ENCODE measurements at places on chromosomes 12 and 14.

DNA sequence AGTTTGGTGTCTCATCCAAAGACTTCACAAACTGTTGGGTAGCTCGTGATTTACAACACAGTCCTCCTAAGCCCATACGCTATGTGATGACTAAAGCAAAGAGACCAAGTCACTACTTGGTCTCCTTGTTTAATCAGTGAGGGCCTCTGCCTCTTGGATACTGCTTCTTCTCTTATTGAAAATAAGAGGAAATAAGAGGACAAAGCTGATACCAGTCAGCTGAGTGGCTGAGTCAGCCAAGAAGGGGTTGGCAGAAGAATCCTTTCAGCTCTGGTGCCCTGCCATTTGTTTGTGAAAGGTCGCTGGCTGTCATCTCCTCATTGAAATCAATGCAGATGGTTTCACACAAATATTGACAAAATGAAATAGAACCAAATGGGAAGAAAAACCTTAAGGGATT, 67.5 kb upstream of the SLC35F4 start:
- H3K27me3 ChIP-seq, result peaks cover 3% of the 10 kb centered on the region
- no peak overlapping the region for H3K4me3 ChIP-seq
- H3K36me3 ChIP-seq, result no peaks in the 10 kb centered on the region
- H3K4me1 ChIP-seq, result no peaks in the 10 kb centered on the region

- H3K36me3 ChIP-seq, result no peaks in the 10 kb centered on the region
- no peak for DNase-seq
- H3K27me3 ChIP-seq, result peaks cover 3% of the 10 kb centered on the region
Observed at GRCh38 chr14:79732911-79733655, 478.2 kb downstream of the DIO2 start.

GRCh38 chr12:106975993-106976658, 10.8 kb downstream of the MTERF2 start:
- peaks cover 20% of the 10 kb centered on the region for H3K4me1 ChIP-seq
- peaks cover 20% of the 10 kb centered on the region for H3K36me3 ChIP-seq
- DNase-seq, result no peak
- H3K4me3 ChIP-seq, result no peak overlapping the region
- no peaks in the 10 kb centered on the region for H3K27me3 ChIP-seq
- no peak overlapping the region for H3K27ac ChIP-seq

DNA sequence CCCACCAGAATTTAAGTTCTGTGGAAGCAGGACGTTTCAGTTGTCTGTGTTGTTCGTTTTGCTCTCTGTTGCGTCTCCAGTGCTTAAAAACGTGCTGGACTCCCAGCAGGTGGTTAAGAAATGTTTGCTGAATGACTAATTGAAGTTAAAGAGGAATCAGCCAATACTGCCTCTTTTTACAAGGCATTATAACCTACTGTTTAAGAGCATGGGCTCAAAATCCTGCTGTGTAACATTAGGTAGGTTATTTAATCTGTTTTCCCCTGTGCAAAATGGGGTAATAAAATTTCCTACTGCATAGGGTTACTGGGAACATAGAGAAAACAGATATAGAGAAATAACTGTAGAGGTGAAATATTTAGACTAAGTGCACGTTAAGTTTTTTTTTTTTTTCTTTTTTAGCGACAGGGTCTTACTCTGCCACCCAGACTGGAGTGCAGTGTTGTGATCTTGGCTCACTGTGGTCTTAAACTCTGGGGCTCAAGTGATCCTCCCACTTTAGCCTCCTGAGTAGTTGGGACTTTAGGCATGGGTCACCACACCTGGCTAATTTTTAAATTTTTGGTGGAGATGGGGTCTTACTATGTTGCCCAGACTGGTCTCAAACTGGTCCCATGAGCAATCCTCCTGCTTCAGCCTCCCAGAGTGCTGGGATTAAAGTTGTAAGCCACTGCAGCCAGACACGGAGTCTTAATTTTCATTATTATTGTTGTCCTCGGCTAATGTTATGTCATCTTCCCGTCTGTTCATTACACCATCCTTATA, 139.4 kb upstream of the PRICKLE1 start:
- no peak overlapping the region for H3K27ac ChIP-seq
- no peaks in the 10 kb centered on the region for H3K36me3 ChIP-seq

DNA sequence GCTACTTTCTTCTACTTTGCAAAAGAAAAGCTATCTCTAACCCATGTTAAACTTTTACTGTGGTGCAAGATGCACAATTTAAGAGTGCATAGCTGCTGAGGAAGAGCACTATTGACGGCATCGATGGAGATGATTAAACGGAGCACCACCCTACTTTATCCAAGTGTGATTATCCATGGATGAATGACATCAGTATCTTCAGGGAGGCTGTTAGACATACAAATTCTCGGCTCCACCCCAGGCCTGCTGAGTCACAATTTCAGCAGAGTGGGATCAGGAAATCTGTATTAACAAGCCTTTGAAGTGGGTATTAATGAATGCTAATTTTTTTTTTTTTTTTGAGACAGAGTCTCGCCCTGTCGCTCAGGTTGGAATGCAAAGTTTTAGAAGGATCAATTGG, 16.2 kb downstream of the SLC2A14 start:
- no peaks in the 10 kb centered on the region for H3K36me3 ChIP-seq
- H3K4me1 ChIP-seq, result peaks cover 12% of the 10 kb centered on the region
- no peak overlapping the region for H3K4me3 ChIP-seq
- H3K27ac ChIP-seq, result no peak overlapping the region
- peaks cover 7% of the 10 kb centered on the region for H3K27me3 ChIP-seq

- no peak overlapping the region for H3K4me3 ChIP-seq
- peaks cover 2% of the 10 kb centered on the region for H3K4me1 ChIP-seq
- H3K36me3 ChIP-seq, result no peaks in the 10 kb centered on the region
- H3K27ac ChIP-seq, result no peak overlapping the region
Observed at GRCh38 chr14:34177466-34177865, 226.6 kb upstream of the EGLN3 start.

DNA sequence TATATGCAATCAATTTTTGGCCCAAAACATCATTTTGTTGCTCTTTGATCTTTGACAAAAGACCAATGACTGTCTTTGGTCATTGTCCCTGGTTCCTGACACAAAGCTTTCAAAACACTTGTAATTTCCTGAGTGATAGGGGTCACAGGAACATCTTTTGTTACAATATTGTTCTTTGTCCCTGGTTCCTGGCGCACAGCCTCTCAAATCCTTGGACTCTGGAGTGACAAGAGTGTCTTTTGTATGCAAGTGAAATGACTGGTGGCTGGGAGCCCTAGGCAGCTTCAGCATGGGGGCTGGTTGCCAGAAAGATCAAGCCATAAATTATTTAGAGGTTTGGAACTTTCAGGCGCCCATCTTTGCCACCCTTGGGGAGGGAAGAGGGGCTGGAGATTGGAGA, 53.9 kb downstream of the DNAH10 start:
- no peaks in the 10 kb centered on the region for H3K36me3 ChIP-seq
- no peak overlapping the region for H3K27ac ChIP-seq
- DNase-seq, result no peak
- peaks cover 10% of the 10 kb centered on the region for H3K27me3 ChIP-seq

- H3K4me1 ChIP-seq, result peaks cover 30% of the 10 kb centered on the region
- peaks cover 1% of the 10 kb centered on the region for H3K36me3 ChIP-seq
- no peaks in the 10 kb centered on the region for H3K27me3 ChIP-seq
- peak overlapping the region; percentile 80 for H3K4me3 ChIP-seq
- peak overlapping the region; percentile 89 for H3K27ac ChIP-seq
- DNase-seq, result peak; percentile 18
Observed at GRCh38 chr12:122423258-122424165, 1.0 kb upstream of the CLIP1 start.

DNA sequence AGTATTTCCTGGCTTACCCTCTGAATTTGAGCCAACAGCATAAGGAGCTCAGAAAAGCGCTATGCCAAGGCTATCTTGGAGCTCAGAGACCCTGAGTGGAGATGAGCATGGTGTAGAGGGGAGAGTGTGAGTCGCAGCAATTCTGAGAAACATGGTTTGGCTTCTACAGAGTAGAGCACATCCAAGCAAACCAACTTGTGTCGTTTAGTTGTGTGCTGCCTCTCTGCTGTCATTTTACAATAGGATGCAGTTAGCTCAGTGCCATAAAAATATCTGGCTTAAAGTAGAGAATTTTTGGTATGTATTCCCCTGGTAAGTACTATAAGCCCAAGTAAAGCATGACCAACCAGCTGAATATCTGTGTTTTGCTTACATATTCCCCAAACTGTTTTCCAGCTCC, 249.2 kb downstream of the TRHDE start:
- no peak overlapping the region for H3K27ac ChIP-seq
- no peaks in the 10 kb centered on the region for H3K36me3 ChIP-seq
- no peak for DNase-seq
- H3K4me3 ChIP-seq, result no peak overlapping the region

DNA sequence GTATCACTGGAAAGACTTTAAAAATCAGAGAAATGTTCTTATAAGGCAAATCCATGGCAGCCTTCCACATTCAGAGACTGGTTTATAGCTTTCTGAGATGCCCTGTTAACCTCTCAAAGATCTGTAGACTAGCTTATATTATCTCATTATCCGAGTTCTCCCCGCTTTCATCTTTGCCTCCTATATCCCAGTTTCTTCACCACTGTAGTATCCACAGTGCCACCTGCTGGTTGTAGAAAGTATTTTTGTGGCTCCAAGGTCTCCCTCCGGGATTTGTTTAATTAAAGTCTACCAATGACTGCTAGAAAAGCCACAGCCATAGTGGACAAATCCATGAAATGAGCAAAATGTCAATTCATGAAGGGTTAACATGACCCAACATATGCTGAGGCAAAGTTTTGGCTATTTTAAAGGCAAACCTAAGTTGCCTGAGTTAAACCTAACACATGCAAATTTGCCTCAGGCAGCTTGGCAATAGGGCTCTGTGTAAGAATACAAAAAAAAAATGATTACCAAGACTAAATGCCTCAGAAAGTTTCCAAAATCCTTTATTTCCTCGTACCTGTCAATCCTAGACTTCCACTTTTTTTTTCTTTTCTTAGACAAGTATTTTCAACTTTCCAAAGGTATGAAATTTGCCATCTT, 218.8 kb upstream of the BMP4 start:
- H3K4me1 ChIP-seq, result no peaks in the 10 kb centered on the region
- no peak overlapping the region for H3K4me3 ChIP-seq
- no peaks in the 10 kb centered on the region for H3K36me3 ChIP-seq

GRCh38 chr14:28831126-28831525, 64.5 kb downstream of the FOXG1 start:
- no peaks in the 10 kb centered on the region for H3K4me1 ChIP-seq
- DNase-seq, result peak; percentile 11
- H3K4me3 ChIP-seq, result no peak overlapping the region
- no peaks in the 10 kb centered on the region for H3K27me3 ChIP-seq

DNA sequence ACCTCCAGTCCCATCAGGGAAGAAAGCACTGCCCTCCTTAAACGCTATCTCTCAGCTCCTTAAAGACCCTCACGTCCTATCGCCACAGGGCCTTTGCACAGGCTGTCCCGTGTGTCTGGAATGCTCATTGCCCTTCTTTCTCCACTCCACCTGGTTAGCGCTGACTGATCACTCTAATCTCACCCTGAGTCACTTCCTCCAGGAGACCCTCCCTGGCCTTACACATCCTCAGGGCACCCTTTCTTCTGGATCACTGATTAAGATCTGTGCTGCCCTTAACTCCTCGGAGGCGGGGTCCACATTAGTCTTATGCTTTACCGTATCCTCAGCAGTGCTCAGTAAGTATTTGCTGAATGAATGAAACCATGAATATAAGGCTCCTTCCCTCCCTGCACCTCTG, 94.7 kb downstream of the SYNE3 start:
- no peaks in the 10 kb centered on the region for H3K27me3 ChIP-seq
- peaks cover 43% of the 10 kb centered on the region for H3K36me3 ChIP-seq
- H3K4me3 ChIP-seq, result no peak overlapping the region
- H3K27ac ChIP-seq, result no peak overlapping the region

- DNase-seq, result peak; percentile 79
- H3K27me3 ChIP-seq, result no peaks in the 10 kb centered on the region
- no peak overlapping the region for H3K27ac ChIP-seq
Observed at GRCh38 chr12:153080-153746, 60.7 kb downstream of the SLC6A12 start.

- H3K4me3 ChIP-seq, result peak overlapping the region; percentile 99
- H3K27me3 ChIP-seq, result no peaks in the 10 kb centered on the region
- peaks cover 71% of the 10 kb centered on the region for H3K4me1 ChIP-seq
- peak; percentile 56 for DNase-seq
- peaks cover 47% of the 10 kb centered on the region for H3K36me3 ChIP-seq
Observed at GRCh38 chr14:91116913-91117588, 3.2 kb downstream of the DGLUCY start.

DNA sequence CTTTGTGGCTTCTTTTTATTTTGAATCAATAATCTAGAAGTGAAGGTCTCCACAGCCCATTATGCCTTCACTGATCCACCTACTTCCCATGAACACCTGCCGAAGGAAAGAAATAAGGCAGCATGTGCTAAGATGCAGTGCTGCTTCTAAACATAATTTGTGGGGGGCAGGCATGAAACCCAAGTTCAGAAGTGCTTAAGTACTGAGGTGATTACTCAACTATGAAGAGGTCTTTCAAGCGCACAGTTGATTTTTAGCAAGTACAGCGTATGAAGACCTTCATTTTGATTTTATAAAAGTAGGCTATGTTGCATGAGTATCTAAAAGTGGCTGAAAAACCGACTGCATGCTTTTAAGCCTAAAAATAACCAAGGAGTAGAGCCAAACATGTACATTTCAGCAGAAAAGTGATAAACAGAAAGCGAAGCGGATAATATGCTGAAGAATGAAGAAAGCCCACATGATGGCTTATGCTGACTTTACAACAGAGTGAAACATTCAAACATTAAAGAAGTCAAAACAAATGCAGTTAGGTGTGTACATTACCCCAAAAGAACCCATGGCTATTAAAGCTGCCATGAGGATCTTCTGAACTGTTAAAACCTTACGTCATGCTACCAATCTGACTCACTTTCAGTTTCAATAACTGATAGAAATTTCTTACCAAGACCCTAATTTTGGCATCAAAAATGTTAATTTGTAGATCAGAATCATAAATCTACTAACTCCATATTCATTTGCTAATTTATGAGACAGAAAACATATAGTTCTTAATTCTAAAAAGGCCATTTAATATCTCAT, 29.3 kb downstream of the KICS2 start:
- peaks cover 10% of the 10 kb centered on the region for H3K4me1 ChIP-seq
- H3K27ac ChIP-seq, result no peak overlapping the region
- H3K4me3 ChIP-seq, result no peak overlapping the region
- DNase-seq, result no peak

DNA sequence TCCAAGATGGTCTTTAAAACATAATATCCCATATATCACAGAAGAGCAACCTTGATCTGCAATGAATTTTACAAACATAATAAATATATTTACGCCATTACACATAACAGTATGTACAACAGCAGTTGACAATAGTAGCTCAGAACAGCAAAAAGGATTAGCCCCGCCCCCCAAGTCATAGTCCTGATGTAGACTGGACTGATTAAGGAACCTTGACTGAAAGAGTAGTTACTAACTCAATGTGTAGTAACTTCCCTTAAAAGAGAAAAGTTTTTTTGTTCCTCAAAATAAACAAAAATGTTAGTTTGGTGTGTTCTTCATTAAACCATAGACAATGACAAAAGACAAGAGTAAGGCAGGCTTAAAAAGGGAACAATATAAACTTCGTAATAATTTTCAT, 44.5 kb downstream of the GTF2A1 start:
- DNase-seq, result no peak
- no peak overlapping the region for H3K27ac ChIP-seq
- peaks cover 2% of the 10 kb centered on the region for H3K4me1 ChIP-seq

- H3K4me3 ChIP-seq, result no peak overlapping the region
- peaks cover 38% of the 10 kb centered on the region for H3K36me3 ChIP-seq
- peaks cover 5% of the 10 kb centered on the region for H3K4me1 ChIP-seq
- no peak overlapping the region for H3K27ac ChIP-seq
Observed at GRCh38 chr12:132707241-132707640, 3.4 kb upstream of the PGAM5 start.

GRCh38 chr12:66187036-66187435, 2.0 kb upstream of the IRAK3 start:
- peaks cover 45% of the 10 kb centered on the region for H3K27me3 ChIP-seq
- H3K4me1 ChIP-seq, result peaks cover 7% of the 10 kb centered on the region
- H3K4me3 ChIP-seq, result no peak overlapping the region

Measured in activated CD4-positive, alpha-beta T cell treated with anti-CD3 and anti-CD28 coated beads for 36 hours (primary cell).